ENCODE measurements at places on chromosomes 3 and 15. TPM values are rescaled to one million over a fixed set of nuclear protein-coding genes. Genes with fewer than 3 reads are reported as not detected.

GRCh38 chr15:83971992-83972391 lies 263.6 kb upstream of the GOLGA6L4 start:
- no peaks in the 10 kb centered on the region for H3K27me3 ChIP-seq
- DNase-seq = no peak
- H3K27ac ChIP-seq = no peak overlapping the region

DNA sequence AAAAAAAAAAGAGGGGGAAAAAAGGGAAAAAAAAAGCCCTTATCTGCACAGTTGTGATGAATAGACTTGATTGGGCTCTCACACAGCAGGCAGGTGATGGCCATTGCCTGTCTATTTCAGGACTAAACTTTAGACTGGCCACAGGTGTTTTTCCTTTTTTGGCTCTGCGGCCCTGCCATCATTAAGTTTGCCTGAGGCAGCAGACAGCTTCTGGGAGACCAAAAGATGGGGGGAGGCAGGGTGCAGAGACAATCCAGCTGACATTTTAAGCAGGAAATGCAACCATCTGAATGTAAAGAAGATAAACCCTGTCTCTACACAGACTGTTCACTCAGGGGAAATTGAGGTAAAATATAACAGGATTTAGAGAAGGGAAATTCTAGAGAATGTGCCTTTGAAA lies 295.0 kb upstream of the KCNH8 start:
- no peak overlapping the region for H3K4me3 ChIP-seq
- no peak overlapping the region for H3K27ac ChIP-seq
- no peaks in the 10 kb centered on the region for H3K4me1 ChIP-seq
- no peaks in the 10 kb centered on the region for H3K36me3 ChIP-seq
- DNase-seq = no peak
- no peaks in the 10 kb centered on the region for H3K27me3 ChIP-seq

UBAP1L gene
- total RNA-seq = 0.39 TPM

- no peaks in the 10 kb centered on the region for H3K4me1 ChIP-seq
- H3K36me3 ChIP-seq = no peaks in the 10 kb centered on the region
- no peak overlapping the region for H3K27ac ChIP-seq
- H3K27me3 ChIP-seq = peaks cover 6% of the 10 kb centered on the region
Measured at GRCh38 chr3:134392336-134392983, 18.2 kb upstream of the AMOTL2 start.

DNA sequence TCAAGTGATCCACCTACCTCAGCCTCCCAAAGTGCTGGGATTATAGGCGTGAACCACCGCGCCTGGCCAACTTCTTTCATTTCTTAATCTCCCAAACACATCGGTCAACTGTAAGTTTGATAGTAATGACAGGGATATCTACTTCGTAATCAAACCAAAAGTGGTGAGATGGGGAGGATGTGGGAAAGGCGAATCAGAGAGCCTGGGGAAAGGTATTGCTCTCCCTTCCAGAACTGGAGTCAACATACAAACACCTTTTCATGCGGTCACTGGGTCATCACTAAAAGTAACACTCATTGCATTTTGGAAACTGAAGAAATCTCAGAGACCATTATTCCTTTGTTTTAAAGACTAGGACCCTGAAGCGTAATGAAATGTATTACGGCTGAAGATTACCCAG lies 14.8 kb upstream of the UBE2Q2 start:
- H3K4me3 ChIP-seq = no peak overlapping the region
- no peak for DNase-seq
- no peaks in the 10 kb centered on the region for H3K36me3 ChIP-seq
- H3K4me1 ChIP-seq = peaks cover 50% of the 10 kb centered on the region

DNA sequence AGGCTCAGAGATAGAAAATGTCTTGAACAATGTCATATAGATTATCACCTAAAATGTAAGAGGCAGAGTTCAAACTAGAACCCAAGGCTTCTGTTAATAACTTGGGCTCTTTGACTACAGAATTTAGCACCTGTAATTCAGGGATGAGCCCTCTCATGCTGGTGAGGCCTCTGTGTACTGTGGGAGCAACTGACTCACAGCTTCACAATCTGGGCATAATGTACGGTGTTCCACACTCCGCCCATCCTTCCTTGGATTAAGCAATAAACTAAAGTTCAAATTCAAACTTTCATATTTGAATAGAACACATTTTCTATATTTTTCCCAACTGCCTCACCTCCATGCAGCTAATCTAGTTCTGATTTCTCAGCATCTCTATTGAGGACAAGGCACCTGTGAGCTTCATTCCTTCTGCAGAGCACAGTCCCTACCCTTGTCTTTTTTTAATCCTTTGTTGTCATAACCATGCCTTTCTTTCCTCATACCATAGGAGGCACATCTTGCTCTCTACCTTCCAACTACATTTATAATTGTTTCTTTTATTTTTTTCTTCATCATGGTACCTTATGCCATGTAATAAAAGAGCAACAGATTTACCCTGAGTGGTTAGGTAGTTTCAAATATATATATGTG lies 392.1 kb downstream of the NLGN1 start:
- H3K27ac ChIP-seq = no peak overlapping the region
- no peak overlapping the region for H3K4me3 ChIP-seq

GXYLT2 gene
- total RNA-seq = 1.5 TPM

DNA sequence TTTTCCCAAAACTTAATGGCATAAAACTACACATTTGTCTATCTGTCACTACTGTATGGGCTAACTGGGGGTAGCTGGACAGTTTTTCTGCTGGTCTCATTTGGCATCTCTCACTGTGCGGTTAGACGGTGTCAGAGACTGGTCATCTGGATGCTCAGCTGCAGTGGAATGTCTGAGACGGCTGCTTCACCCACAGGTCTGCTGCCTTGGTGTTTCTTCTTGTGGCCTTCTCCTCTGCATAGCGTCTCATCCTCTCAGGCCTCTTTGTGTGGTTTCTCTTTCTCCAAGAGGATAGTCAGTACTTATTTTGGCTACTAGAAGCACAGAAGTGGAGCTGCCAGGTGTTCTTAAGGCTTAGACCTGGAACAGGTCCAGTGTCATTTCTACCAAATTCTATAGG lies 35.9 kb upstream of the GOLGA6L9 start:
- no peak overlapping the region for H3K4me3 ChIP-seq
- no peaks in the 10 kb centered on the region for H3K36me3 ChIP-seq
- H3K27me3 ChIP-seq = no peaks in the 10 kb centered on the region
- DNase-seq = no peak
- H3K27ac ChIP-seq = no peak overlapping the region
- H3K4me1 ChIP-seq = peaks cover 13% of the 10 kb centered on the region
